ENCODE measurements at places on chromosomes 6 and 20.
A peak's percentile ranks its signal among the peaks of the same experiment; 100 is the strongest.

DNA sequence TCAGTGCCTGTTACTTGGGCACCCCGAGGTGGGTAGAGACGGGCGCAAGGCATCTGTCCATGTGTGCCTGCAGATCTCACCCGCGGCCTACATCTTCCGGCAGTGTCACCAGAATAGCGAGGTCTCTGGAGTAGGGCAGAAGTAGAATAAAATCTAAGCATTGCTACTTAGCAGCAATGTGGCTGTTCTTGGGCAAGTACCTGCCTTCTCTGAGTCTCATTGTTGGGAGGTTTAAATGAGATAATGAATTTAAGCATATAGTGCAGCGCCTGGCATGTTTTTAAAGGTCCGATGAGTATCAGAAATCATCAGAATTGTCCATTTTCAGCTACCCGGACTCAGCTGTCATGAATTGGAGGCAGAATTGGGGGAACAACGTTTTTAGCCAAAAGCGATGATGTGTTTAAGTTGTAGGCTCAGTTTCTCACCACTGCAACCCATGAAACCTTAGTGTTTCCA, 800 bp downstream of the ABCC10 start:
- DNase-seq = no peak

DNA sequence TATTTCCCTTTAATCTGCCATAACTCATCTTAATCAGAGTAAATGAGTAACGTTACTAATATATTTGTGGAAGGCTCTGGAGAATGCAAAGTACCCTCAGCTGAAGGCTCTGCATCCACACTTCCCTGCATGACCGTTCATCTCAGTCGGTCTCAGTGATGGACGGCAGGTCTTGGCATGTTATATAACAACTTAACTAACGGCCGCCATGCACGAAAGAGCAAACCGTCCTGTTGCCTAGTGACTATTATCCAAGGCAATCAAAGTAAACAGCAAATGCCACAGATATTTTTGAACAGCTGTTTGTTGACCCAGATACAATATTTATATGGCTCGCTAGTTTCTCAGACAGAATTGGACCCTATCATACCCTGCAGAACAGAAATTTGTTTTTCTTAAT, 194.9 kb upstream of the SMLR1 start:
- DNase-seq = no peak

DNA sequence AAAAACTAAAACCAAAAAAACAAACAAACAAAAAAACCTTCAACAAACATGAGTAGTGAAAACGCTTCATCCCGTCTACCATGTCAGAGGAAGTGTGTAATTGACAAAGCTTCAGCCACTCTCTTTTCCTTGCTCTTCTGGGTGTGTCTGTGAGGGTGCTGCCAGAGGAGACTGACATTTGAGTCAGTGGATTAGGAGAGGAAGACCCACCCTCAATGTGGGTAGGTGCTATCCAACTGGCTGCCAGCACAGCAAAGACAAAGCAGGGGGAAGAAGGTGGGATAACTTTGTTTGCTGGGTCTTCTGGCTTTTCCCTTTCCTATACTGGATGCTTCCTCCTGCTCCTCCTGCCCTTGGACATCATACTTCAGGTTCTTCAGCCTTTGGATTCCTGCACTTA, 145.6 kb downstream of the TASP1 start:
- no peak for DNase-seq

DNA sequence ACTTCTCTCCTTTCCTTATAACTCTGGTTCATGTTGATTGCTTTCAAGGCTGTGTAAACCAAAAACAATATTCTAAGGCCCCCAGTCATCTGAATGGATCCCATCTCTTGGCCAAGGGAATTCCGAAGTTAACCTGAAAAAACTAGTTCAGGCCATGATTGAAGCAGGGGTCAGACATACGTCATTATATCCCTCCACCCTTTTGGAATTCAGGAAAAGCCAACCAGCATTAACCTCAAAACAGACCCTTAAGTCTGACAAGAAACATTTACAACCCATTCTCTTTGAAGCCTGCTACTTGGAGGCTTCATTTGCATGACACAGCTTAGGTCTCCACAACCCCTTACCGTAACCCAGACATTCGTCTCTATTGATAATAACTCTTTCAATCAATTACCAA, 39.7 kb downstream of the SLC26A8 start:
- no peak for DNase-seq

DNA sequence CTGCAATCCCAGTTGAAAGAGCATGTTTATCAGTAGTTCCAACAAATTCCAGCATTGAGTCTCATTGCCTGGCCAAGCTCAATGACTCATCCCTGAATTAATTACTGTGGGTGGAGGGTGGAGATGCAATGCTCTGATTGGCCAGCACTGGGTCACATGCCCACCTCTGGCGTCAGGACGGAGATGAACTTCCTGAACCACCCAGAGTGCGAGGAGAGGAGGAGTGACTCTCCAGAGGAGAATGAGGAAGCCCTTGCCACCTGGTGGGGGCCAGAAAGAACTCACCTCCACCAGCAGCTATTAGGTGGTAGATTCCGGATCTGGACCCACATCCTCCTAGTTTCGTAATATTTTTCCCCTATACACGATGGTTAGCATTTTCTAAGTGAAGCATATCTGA, 283.9 kb downstream of the TBC1D7 start:
- DNase-seq = no peak

- no peak for DNase-seq
Measured at GRCh38 chr6:46411456-46412197, 79.6 kb downstream of the RCAN2 start.

GRCh38 chr6:120302041-120302440, 952.5 kb upstream of the MAN1A1 start:
- DNase-seq = no peak

DNA sequence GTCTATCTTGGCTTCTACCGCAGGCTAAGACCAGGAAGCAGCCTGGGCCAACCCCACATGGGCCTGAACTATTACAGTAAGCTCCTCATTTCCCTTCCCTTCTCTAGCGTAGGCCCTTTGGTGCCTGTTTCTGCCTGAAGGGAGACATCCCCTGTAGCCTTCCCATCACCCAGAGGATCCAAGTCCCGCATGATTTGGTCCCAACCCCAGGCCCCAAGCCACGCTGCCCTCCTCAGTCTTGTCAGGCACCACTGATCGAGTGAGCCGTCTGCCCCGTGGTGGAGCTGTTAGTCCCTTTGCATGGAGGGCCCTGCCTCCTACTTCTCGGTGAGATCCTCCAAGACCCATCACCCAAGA, 46.4 kb downstream of the EBF4 start:
- no peak for DNase-seq

DNA sequence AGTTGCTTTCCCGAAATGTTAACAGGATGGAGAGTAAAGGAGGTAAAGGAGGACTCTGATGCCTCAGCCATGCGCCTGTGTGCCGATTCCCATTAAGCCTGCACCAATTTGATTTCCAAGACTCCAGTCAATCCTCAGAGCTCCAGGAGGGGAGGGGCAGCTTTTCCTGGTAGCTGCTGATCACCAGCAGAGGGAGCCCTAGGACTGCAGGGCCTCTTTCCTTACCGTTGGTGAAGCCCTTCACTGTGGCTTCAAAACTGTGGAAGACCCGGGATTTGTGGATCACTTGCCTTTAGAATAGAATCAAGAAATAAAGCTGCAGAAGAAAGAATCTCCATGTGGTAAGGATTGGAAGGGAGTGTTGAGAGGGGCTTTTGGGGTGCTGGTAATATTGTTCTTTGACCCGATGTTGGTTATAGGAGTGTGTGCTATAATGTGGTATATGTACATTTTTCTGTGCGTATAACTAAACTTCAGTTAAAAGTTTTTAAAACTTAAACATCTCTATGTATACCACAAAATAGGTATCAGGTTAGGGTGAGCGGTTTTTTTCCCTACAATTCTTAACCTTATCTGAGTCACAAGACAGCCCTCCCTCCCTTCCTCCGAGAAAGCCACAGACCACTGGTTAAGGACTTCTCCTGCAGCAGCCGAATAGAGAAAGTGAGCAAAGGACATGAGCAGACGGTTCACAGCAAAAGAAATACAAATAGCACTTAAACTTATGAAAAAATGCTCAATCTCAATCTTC, 6.9 kb upstream of the OSER1 start:
- DNase-seq = peak; percentile 64

DNA sequence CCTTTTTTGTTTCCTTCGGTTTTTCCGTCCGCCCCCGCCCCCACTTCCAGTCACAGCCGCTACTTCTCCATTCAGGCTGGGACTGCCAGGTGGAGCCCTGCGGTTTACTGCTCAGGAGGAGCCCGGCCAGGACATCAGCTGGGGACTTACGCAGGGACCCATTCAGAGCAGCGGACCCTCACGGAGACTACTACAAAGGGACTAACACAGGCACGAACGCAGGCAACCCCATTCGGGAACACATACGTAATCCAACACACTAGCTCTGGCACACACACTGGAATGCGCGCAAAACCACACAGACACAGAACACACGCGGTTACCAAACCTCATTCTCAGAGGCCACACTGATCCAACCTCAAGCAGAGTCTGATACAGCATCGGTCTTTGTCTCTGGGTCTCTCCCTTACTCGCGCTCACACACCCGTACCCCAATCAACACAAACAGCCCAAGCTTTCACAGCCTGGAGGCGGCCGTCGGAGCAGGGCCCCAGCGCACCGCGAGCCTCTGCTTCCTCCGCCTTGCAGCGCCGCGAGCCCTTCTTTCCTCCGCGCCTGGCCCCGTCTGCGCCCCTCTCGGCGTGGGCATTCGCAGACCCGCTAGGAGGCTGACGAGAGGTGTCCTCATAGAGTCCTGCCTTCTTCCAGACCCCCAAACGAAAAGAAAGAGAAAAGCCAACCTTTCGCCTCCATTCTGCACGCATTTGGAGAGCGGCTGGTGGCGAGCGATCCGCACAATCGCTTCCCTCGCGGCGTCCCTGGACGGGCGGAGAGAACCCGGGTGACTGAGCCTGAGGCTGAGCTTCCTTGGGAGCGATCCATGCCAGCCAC, 1.1 kb upstream of the SLC32A1 start:
- DNase-seq = no peak

GRCh38 chr20:8526610-8527009, 394.5 kb downstream of the PLCB1 start:
- DNase-seq = no peak

- no peak for DNase-seq
Measured at GRCh38 chr6:24079076-24079475, 46.9 kb upstream of the NRSN1 start.

DNA sequence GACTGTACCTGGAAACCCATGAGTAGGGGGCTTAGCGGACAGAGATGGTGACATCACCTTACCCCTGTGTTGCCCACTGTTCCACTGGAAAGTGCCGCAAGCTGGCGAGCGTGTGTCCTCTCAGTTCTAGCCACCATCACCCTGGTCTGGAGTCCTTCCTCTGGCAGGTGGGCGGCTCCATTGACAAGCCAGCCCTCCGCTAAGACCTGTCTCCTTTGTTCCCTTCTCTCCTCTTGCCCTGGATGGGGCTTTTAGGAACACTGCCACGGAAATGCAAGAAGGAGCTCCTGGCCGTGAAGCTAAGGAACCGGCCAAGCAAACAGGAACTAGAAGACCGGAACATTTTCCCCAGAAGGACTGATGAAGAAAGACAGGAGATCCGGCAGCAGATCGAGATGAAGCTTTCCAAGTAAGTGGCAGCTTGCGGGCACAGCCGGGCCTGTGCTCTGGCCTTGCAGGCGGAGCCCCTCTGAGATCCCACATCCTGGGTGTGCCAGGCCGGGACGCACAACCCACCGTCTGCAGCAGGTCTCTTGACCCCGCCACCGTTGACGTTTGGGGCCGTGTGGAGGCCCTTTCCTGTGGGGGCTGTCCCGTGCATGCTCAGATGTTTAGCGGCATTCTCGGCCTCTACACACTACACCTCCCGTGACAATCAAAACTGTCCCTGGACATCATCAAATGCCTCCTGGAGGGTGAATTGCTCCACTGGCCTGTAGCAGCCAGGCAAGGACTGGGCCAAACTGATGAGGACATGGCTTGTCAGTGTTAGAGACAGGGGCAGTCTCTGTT, 127.5 kb downstream of the SYCP2 start:
- no peak for DNase-seq

DNA sequence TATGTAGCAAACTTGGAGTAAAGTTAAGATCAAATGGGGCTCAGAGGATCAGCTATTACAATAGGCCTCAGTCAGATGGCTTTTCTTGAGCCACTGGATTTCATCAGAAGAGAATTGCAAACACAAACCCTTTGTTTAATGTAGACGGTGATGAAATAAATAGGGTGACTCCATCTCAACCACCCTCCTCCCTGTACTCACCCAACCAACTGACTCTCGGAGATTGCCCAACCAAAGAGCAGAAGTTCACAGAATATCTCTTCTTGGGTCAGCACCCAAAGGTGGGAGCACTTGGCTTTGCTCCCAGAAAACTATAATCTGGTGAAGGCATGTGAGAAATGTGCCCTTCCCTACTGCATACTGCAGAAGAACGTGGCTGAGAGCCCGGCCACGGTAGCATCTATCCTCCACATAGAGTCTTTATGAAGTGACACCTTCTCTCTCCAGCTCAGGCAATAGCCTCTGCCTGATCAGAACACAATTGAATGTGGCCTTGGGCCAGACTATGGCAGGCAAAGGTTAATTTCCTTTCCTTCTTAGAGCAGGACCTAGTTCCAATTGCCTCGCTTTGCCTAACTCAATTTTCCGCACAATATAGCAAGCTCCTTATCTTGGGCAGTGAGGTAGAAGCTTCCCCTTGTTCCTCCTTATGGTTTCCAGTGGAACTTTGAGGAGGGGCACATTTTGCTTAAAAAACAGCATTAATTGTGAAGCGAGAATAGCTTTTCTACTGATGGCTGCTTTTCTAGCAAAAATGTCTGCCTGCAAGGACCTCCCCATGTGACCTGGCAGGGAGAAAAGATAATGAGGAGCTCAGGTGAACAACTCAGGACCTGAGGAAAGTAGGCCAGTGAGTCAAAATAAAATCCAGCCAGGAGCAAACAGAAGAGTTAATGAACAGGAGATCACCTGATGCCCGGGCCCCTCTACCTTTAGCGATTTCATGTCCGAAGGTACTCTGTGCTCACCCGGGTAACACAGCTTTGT, 79.4 kb downstream of the GFOD1 start:
- DNase-seq = no peak

- DNase-seq = no peak
Measured at GRCh38 chr20:2617099-2617714, 35.2 kb upstream of the NOP56 start.

DNA sequence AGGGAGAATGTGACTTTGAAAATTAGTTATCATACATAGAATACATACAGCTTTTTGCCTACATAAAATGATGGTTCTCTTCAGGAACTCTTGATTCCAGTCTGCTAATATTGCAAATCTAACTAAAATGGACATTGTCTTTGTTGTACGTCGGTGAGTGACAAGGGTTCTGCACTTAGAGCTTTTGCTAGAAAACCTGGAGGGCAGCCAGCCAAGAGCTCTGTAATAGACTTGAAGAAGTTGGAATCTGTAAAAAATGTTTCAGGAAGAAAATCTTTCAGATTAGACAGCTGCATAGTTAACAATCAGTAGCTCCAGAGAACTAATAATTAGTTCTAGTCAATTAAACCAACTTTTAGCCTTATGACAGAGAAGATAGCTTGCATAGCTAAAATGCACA, 138.3 kb downstream of the FLRT3 start:
- DNase-seq = no peak

All from thymus (tissue), 14 donors.